ENCODE measurements at places on chromosomes 1 and 21. TPM values are rescaled to one million over a fixed set of nuclear protein-coding genes. Genes with fewer than 3 reads are reported as not detected.

C1orf167 gene
- polyA plus RNA-seq, result 4.9 TPM

- peak; percentile 75 for DNase-seq
These were observed 2.6 kb upstream of the CC2D1B start for GRCh38 chr1:52368383-52369172.

- DNase-seq, result no peak
These were observed 264.8 kb upstream of the DUSP10 start for GRCh38 chr1:222006715-222007114.

DNA sequence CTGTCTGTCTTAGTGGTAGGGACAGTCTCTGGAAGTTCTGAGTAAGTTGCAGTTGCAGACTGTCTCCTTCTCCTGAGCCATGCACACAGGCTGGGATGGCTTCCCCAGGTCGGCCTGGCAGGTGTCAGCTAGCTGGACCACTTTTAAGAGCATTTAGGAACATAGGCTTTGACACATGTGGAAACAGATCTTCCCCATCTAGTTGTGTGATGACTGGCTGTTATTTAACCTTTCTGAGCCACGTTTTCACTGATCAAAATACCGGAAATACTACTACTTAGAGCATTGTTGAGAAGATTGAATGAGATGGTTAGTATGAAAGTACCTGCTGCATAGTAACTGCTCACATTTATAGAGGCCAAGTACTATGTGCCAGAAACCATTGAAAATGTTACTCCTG lies 6.2 kb upstream of the MAPKAPK2 start:
- DNase-seq, result no peak

DNA sequence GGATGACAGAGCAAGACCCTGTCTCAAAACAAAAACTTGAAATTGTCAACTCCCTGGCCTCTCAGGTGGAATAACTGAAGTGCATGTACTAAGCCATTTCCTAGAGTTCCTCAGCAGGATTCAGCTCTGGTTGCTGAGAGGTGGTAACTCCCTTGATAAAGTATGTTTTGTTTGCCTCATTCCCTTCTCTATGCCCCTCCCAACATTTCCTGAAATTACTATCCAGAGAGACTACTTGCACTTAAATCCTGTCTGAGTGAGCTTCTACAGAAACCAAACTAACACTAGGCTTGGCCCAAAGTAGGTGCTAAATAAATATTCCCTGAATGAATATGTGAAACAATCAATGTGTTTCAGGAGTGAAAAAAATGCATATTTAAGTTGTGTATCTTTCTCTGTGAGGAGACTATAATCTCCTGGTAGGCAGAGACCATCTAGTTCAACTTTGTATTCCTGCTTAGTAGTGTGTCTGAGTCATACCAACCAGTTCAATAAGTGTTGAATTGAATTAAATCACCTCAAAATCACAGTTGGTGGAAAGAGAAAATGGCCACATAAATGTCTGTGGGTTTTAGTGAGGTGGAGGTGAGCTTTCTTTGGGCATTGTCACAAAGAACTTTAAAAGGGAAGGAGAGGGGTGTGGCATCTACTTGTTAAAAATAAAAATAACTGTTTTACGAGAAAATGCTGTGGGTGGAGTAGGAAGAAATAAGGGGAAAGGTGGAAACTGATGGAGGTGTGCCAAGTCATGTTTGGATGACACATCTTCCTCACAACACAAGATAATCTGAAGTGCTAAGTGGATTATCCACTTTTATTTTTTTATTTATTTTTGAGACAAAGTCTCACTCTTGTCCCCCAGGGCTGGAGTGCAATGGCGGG lies 12.6 kb downstream of the RIMKLA start:
- DNase-seq, result no peak

- no peak for DNase-seq
These were observed 15.2 kb upstream of the SLC25A34 start for GRCh38 chr1:15720861-15721260.

DNA sequence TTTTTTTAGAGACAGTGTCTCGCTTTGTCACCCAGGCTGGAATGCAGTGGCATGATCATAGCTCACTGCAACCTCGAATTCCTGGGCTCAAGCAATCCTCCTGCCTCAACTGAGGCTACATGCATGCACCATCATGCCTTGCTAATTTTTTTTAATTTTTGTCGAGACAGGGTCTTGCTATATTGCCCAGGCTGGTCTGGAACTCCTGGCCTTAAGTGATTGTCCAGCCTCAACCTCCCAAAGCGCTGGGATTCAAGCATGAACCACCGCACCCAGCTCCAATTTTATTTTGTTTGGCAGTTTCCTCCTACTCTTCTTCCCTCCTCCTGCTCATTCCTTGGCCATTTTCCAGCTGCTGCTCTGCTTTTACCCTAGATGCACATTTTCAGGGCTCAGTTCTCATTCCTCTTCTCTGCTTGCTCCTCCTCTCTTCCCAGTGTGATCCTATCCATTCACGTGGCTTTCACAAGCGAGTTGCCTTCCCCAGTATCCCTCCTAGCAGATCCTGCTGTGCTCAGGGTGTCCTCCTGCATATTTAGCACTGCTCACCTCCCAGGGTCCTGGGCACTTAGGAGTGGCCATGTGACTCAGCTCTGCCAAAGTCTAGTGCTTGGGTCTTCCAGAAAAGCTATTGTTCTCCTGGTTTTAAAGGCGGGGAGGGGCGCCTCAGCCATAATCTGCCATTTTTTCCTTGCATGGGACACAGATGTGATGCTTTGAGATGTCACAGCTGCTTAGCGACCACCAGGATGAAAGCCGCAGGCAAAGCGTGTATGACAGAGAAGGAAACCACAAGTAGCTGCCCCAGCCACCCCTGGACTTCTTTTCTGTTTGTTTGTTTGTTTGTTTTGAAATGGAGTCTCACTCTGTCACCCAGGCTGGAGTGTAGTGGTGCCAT lies 33.7 kb downstream of the PSEN2 start:
- no peak for DNase-seq

MYOG gene
- polyA plus RNA-seq, result not detected

RNU11 gene
- polyA plus RNA-seq, result not detected

- no peak for DNase-seq
These were observed 48.2 kb downstream of the RAB3GAP2 start for GRCh38 chr1:220224033-220224432.

LRRC8B gene
- polyA plus RNA-seq, result 0.91 TPM

DNA sequence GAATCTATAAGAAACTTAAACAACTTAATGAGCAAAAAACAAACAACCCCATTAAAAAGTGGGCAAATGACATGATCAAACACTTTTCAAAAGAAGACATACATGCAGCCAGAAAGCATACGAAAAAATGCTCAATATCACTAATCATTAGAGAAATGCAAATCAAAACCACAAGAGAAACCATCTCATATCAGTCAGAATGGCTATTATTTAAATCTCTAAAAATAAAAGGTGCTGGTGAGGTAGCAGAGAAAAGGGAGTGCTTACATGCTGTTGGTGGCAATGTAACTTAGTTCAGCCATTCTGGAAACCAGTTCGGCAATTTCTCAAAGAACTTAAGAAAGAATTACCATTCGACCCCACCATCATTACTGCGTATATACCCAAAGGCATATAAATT lies 147.7 kb downstream of the FAF1 start:
- no peak for DNase-seq

DNAJC28 gene
- 5.8 TPM for polyA plus RNA-seq

CELA2A gene
- not detected for polyA plus RNA-seq
